ENCODE measurements at places on chromosomes 3 and 15.

DNA sequence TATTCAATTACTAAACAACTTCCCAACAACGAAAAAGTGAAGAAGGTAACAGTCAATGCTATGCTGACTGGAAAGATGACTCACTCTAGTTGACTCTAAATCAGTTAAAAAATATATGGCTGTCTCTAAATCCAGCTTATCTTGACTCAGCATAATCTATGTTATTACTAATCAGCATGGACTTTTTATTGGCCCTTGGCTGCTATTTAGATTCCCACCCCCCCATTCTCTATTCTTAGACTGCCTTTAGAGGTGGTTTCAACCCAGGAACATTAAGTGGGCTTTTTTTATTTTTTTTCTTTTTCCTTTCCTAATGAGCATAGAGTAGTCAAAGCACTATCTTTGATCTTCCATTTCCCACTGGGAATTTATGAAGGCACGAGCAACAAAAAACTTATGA, 1.9 kb downstream of the PCOLCE2 start:
- no peak for DNase-seq

GRCh38 chr15:96392380-96393208, 62.1 kb downstream of the NR2F2 start:
- no peak for DNase-seq

GRCh38 chr3:100635273-100635701, 25.9 kb downstream of the ADGRG7 start:
- no peak for DNase-seq

GRCh38 chr3:13296662-13297061, 123.5 kb downstream of the NUP210 start:
- no peak for DNase-seq

GRCh38 chr15:25133804-25134203, 179.0 kb downstream of the SNRPN start:
- no peak for DNase-seq

DNA sequence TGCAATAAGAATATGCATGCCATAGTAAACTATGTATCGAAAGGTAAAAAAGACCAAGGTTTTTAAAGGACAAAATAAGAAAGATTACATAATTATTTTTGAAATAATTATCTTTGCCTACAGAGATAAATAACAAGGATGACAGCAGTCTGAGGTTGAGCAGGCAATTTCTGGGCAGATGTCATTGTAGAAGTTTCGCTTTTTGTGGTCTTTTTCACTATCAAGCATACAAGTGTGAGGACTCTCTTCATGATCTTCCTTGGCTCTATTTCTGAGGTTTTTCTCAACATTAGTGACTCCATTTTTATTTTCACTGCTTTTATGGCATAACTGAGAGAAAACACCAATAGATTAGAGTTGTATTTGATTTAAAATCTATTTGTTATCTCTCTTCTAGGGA, 1337.9 kb upstream of the EPHA6 start:
- DNase-seq: no peak

DNA sequence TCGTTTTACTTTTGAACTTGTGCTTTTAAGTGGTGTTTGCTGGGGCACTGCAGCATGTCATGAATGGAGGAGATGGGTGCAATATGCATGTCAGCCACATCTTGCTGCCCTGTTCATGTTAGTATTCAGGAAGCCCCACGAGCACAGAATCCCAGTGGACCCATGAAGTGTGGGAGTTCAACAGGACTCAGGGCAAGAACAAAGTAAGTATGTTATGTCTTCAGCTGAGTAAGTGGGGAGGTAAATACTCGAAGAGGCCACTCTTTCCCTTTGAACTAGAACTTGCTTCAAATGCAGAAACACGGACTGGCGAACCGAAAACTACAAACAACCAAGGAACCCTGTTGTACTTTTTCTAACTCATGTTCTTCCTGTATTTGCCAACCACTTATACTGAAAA, 23.4 kb downstream of the SOX14 start:
- DNase-seq: no peak

GRCh38 chr3:175940243-175940642, 1081.1 kb downstream of the NAALADL2 start:
- DNase-seq: no peak

DNA sequence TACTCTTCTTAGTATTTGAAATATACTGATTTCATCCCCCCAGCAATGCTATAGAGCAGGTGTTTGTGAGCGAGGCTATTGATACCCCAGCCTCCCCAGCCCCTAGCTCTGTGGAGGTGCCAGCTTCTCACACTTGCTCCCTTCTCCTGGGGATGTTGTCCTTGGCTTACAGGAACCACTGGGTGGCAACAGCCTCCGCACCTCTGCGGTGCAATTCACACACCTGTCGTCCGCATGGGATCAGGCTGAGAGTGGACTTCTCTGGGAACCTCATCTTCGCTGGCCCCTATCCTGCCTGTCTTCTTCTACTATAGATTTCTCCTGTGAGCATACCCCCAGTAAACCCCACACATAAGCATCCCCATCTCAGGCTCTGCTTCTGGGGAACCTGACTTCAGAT, 103.9 kb upstream of the SLC6A11 start:
- DNase-seq: no peak

DNA sequence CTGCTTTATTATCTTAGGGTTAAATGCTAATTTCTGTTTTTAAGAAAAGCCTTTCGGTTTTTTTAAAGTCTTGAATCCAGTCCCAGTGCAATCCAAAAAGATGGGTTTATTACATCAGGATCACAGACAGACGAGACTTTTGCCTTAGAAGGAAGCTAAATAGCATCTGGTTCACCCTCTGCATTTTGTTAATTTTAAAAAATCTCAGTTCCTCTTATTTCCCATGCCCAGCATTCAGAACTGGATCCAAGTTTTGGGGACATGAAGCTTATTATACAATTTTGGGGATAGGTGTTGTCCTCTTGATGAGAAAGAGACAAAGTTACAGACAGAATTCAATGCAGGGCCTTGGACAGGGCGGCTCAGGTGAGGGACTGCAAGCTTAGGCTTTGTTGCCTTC, 181.5 kb upstream of the LYSMD4 start:
- no peak for DNase-seq

- DNase-seq: no peak
These were observed 35.0 kb upstream of the PLCL2 start for GRCh38 chr3:16849795-16850194.

GRCh38 chr3:161197855-161198850, 23.0 kb upstream of the NMD3 start:
- no peak for DNase-seq

DNA sequence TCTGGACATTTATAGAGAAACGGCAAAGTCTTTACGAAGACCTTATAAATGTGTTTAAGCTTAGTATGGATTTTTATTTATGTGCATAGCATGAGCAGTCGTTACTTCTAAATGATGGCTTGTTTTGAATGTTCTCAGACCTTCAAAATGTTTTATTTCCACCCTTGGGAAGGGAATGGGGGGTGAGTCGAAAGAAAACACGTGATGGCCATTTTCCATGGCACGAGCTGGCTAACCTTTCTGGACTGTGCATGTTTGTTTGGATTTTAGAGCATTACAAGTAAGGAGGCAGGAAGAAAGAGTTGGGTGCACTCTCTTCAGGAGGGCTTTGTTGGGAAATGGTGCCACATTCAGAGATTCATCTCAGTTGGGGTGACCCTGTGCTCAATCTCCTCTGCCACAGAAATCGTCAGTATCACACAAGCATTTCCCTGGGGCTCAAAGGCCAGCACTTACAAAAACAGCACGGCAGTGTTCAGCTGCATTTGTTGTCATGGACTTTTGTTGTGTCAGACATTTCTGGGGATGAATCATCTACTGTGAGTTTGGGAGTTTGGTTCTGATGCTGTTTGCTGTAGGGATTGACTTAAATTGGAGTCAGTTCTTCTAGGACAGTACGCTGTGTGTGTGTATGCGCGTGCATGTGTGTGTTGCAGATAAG, 52.3 kb upstream of the ADAMTS9 start:
- DNase-seq: no peak

DNA sequence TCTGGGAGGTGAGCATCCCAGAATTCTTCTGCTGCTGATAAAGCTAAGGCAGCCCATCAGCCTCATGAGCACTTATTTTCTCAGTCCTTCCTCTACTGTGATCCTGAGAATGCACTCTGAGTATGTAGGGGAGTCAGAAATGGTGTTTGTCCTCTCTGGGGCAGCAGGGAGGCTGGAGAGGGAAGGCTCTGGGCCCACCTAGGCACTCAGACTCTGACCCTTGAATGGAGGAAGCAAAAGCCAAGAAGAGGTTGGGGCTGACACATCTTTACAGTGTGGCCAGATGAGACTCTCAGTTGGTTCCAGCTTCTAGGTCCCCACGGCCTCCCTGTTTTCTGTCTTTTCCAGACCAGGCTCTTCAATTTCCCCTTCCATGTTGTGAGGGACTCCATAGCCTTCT, 36.1 kb upstream of the BLM start:
- no peak for DNase-seq

- no peak for DNase-seq
These were observed 36.7 kb upstream of the MBNL1 start for GRCh38 chr3:152232001-152232400.

DNA sequence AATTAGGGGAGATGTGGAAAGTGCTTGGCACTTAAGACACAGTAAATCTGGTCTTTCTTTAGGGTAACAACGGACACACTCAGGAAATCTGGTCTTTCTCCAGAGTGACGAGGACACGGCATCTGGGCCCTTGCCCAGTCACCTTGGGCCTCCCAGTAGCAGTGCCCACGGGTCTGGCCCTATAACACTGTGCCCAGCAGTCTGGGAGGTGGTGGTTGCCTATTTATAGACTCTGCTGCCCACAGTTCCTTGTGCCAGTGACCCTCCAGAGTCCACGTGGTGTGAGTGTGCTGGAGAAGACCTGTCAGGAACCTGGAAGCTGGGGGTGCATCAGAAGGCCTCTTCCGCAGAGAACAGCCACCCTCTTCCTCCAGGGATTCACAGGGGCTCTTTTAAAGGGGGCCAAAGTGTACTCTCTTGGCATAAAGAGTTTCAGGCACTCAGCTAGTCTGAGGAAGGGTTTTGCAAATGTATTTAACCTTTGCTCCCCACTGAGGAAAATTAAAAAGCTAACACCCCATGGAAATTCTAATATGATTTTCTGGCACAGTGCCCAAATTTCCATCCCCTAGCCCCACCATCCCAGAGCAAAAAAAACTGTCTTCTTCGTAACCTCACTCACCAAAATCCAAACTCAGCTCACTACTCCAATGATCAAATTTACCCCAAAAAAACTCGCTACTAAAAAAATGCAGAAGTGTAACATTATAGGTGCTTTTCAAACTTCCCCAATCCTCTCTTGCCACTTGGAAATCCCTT, 15.4 kb downstream of the WNT5A start:
- no peak for DNase-seq

GRCh38 chr3:10917176-10917575, 75.4 kb upstream of the SLC6A1 start:
- no peak for DNase-seq

DNA sequence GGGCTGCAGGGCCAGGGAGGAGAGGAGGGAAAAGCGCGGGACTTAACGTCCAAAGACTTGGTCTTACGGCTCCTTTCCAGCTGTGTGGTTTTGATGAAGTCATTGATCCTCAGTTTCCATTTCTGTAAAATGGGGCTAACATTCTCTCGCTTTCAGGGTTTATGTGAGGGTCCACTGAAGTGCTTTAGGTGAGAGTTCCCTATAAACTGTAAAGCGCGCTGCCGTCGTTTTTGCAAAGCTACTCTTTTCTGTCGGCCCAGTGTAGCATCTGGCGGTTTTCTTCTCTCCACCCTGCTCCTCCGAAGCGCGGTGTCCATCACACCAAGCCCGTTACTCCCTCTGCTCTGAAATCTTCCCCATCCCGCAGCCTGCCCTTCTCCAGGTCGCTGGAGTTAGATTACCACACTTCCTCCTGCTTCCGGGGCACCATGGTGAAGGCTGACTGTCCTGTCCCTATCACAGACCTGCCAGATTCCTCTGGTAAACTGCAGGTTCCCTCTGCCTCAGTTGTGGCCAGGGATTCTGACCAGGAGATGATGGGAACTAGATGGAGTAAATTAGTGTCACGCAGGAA, 702 bp upstream of the DNAJC17 start:
- DNase-seq: no peak

GRCh38 chr3:56443372-56443771, 24.9 kb downstream of the ERC2 start:
- no peak for DNase-seq

- DNase-seq: no peak
These were observed 1255.7 kb downstream of the ZPLD1 start for GRCh38 chr3:103690536-103690935.

DNA sequence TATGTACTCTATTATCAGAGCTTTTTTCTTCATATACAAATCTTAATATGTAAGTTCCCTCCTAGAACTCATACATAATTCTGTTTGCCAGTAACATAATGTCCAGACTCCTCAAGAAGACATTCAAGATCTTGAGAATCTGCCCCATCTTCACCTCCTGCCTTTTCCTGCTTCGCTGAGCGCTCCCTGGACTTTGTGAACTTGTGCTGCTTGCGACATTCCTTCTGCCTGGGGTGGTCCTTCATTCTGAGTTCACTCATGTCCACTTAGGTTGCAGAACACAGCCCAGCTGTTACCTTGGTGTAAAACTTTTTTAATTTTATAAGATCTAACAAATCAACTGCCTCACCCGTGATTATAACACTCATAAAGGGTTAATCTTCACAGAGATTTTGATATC, 478.5 kb upstream of the EPHA3 start:
- no peak for DNase-seq

- no peak for DNase-seq
These were observed 122.3 kb upstream of the BHLHE40 start for GRCh38 chr3:4856986-4857385.

DNA sequence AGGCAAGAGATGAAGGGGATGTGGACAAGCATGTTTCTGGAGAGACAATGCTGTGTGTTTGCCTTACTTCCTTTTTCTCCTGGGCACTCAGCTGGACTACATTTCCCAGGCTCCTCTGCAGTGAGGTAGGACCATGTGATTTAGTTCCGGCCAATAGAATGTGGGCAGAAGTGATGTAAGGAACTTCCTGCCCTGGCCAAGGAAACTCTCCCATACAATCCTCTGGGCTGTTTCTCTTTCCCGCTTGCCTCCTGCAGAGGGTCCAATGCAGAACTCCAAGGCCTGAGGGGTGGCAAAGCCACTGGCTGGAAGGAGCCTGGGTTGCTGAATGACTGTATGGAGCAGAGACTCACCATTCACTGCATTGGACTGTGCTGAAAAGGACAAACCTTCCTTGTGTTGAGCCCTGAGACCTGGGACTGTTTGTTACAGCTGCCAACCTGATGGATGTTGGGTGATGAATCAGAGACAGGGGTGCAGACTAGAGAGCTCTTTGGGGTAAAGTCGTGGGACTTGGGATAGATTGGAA, 82.7 kb upstream of the SLC6A6 start:
- DNase-seq: no peak

GRCh38 chr3:190132371-190132770, 11.7 kb upstream of the P3H2 start:
- DNase-seq: no peak

DNA sequence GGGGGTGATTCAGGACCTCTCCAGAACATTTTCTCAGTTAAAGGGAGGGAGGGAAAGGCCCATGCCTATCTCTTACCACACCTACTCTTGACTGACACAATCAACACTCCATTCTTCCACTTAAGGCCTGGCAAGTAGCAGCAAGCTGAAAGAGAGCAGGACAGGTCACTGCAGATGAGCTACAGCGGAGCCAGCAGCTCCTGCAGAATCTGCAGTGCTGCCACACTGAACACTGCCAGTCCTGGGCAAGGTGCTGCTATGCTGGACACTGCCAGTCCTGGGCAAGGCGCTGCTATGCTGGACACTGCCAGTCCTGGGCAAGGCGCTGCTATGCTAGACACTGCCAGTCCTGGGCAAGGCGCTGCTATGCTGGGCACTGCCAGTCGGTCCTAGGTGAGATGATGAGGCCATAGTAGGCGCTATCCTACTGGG, 143.7 kb downstream of the MYLK start:
- DNase-seq: no peak

- no peak for DNase-seq
These were observed 355.0 kb downstream of the EDEM1 start for GRCh38 chr3:5542472-5542871.

- no peak for DNase-seq
These were observed 34.1 kb upstream of the DET1 start for GRCh38 chr15:88580532-88580931.

Data from D721Med (cell line).